ENCODE measurements at places on chromosomes 5 and 9.

- DNase-seq: no peak
Observed at GRCh38 chr9:132163457-132163875, 1.6 kb downstream of the NTNG2 start.

DNA sequence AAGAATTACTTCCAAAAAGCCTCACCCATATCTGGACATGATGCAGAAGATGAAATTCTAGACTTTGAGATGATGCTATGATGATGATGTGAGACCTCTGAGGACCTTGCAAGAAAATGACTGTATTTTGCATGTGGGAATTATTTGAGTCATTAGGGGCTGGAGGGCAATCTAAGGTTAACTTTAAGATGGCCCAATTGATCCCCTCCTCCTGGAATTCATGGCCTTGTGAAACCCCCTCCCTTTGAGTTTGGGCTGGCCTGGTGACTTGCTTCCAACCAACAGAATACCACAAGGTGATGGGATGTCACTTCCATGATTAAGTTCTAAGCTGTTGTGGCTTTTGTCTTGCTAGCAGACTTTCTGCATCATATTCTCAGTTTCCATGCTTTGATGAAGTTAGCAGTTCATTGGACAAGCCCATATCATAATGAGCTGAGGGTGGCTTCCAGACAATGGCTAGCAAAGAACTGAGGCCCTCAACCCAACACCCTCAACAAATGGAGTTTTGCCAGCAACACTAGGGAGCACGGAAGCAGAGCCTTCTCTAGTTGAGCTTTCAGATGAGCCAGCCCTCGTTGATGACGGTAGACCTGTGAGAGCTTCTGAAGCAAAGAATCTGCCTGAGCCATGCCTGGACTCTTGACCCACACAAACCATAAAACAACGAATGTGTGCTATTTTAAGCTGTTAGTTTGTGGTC is 7.4 kb upstream of the AMACR start:
- DNase-seq: no peak

DNA sequence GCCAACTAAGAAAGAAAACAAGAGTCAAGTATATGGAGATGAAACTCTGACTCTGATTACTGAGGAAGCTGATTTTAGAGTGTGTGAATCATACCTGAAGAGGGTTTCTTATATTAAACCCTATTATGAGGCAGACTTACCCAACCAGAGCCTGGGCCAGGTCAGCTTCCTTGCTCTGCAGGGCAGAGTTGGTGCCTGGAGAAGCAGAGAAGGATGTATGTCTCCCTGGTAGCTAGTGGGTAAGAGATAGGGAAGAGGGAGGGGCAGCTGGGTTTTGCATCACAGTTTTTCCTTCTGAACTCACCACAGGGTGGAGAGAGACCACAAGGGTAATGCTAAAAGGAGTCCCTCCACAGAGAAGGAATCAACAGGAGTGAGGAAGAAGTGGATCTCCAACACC is 104.1 kb downstream of the CMYA5 start:
- no peak for DNase-seq

DNA sequence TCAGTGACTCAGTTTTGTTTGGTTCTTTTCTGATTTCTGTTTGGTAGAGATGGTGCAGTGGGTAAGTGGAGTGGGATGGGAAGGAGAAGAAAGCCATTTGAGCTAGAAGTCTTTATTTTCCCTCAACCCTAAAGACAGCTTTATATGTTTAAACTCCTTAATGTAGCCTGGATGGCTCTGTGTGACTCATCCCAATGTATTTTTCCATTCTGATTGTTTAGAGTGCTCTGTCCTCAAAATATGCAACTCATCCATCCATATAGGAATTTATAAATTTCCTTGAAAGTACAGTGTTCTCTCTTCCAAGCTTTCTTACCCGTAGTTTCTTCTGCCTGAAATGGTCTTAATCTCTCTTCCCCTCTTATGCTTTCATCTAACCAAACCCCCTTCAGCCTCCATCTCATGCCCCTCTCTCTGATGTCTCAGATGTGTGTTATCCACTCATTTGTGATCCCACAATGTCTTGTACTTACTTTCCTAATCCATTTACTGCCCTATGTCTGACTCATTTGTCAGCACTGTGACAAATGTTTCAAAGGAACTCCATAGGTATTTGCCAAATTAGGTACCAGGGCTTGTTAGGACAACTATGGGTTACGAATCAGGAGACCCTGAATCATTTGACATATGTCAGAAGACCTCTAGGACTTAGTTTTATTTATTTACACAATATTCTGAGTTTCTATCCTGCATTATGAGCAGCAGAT is 217.5 kb upstream of the SGCD start:
- no peak for DNase-seq

GRCh38 chr5:163861670-163862069 is 356.3 kb downstream of the MAT2B start:
- DNase-seq: no peak

- no peak for DNase-seq
Observed at GRCh38 chr9:135440620-135441019, 39.0 kb upstream of the PPP1R26 start.

DNA sequence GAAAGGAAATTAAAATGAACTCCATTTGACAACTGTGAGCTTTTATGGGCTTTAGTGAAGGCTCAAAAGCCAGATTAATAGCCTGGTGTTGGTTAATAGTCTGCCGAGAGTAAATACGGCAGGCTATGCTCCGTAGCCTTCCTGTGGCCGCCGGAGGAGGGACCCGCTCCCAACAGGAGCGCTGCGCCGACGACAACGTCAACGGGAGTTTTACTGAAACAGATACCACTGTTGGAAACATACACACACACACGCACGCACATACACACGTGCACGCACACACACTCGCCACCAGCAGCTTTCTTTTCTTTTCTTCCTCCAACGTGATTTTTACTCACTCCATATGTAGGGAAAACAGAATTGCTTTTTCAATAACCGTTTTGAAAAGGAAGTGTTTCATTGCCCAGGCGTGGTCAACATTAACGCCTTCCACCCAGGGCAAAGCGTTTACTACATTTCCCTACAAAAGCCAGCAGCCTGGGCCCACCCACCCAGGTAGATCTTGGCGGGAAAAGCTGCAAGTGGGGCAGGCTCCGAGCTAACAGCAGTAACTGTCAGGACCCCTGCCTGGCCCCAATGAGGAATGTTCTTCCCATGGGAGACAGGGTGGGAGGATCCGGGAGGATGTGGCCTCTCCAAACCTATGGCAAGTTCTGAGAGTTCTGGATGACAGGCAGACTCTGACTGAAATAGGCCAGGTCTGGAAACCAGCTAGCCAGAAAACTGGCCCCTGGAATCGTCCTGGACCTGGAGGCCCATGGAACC is 72.3 kb downstream of the PAX5 start:
- DNase-seq: no peak

DNA sequence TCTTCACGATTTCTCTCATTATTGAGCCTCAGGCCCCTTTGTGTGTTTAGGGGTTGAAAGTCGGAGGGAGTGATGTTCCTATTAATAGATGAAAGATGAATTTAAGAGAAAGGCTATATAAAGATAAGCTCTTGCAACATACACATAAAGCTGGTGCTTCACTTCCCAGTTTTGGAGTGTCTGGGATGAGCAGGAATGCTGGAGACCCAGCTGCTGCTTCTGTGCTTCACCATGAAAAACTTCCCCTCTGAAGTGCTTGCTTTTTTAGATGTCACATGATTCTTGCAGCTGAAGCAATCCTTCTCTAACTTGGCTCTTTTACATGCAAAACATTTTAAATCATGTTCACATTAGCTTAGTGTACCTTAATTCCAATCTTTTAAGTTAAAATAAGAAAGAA is 19.7 kb upstream of the SNCAIP start:
- DNase-seq: no peak

DNA sequence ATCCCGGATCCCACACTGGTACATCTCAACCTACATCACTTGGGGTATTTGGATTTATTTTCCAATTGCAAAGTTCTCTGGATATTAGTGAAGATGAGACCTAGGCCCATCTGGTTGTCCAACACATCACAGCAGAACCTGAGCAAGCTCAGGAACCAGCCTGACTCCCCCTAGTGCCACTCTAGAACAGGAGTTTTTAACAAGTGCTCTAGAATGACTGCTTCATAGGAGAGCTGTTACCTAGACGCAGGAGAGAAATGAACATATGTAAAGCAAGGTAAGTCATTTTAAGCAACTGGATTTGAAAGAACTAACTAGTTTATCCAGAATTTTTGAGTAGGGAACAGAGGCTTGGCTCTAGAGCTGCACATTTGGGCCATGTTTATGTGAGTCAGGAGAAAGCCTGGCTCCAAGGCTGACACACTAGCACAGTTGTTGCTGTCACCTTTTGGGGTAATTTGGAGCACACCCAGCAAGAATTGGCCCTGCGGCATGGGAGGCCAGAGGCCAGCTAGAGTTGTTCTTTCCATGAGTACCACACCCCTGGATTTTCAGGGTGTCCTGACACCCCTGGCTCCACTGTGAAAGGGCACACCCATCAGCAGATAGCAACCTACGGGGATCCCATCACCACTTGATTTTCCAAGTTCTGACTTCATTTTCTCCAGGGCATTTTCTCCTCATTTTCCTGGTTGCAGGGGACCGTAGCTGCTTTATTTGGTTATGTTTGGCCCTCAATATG is 110.9 kb upstream of the LPAR1 start:
- DNase-seq: no peak

DNA sequence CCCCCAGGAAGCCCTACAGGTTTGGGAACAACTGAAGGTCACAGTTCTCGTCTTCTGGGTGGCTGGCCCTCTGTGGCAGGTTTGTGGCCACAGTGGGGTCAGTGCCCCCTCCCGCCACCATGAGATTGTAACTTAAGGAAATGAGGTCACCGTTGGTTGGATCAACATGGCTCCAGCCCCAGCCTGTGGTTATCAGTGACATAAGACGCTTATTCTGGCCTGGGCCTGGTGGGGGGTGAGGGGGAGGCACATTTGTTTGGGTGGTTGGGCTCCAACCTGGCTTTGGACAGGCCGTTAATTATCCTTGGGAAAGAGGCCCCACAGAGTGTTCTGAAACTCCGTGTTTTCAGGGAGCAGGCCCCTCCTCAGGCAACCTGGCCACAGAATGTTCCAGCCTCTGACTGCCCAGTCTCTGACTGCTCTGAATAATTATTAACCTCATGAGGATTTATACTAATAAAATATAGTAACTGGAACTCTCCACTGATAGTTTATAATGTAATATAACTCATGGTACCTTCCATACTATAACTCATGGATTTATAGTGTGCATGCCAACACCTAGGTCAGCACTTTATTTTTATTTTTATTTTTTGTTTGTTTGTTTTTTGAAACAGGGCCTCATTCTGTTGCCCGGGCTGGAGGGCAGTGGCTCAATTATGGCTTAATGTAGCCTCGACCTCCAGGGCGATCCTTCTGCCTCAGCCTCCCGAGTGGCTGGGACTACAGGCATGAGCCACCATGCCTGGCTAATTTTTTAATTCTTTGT is 58.0 kb upstream of the RPL26L1 start:
- peak; percentile 33 for DNase-seq

- no peak for DNase-seq
Observed at GRCh38 chr5:174145821-174146220, 100.3 kb downstream of the NSG2 start.

- no peak for DNase-seq
Observed at GRCh38 chr9:76600007-76600615, 141.1 kb downstream of the GCNT1 start.

- DNase-seq: no peak
Observed at GRCh38 chr9:37497320-37497719, 11.6 kb downstream of the POLR1E start.

DNA sequence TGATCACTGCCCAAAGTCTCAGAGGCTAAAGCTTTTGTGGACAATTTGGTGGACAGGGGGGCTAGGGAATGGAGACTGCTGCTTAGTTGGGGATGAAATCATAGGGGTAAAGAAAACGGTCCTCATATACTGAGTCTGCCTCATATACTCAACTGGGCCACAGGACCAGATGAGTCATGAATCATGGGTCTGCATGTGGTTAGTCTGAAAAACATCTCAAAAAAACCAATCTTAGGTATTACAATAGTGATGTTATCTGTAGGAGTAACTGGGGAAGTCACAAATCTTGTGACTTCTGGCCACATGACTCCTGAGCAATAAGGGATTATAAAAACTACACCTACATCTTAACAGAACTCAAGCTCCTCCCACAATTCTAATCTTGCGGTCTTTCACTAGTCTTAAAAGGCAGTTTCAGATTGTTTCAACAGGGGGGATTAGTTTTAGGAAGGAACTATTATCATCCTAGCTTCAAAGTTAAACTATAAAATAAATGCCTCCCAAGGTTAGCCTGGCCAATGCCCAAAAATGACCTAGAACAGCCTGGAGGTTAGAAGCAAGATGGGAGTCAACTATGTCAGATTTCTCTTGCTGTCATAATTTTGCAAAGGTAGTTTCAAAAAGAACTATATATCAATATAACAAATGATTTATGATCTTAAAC is 17.5 kb downstream of the TMEM161B start:
- DNase-seq: no peak

DNA sequence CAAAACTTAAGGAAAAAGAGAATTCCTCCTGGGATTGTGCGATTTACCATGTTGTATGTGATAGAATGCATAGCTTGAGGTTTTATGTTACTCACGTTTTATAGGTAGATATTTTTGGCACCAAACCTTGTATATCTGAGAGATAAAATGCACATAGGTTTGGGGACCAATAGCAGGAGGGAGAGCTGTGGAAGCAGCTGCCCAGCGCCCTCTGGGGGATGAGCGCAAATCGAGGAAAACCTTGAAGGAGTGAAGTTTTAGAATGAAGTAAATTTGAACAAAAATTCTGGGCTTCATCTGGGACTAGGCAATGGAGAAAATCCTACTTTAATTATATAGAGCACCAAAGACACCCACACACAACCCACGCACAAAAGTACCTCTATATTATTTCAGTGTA is 197.0 kb downstream of the ADCY2 start:
- DNase-seq: no peak

GRCh38 chr9:115680231-115680630 is 473.4 kb upstream of the PAPPA start:
- DNase-seq: no peak

- peak; percentile 13 for DNase-seq
Observed at GRCh38 chr5:31133488-31133887, 60.0 kb upstream of the CDH6 start.

GRCh38 chr5:110738812-110739651 is at the start of gene SLC25A46:
TSS of gene SLC25A46 (plus strand) at chr5:110739007. CDS start at chr5:110739120, 113 bp downstream.
- DNase-seq: peak; percentile 80

GRCh38 chr9:73081979-73082657 is 69.5 kb upstream of the ANXA1 start:
- peak; percentile 11 for DNase-seq

- no peak for DNase-seq
Observed at GRCh38 chr5:11563822-11564221, 340.4 kb downstream of the CTNND2 start.
